Left cardiac atrium (tissue), 4 donors: ENCODE measurements at places on chromosomes 5 and 9. TPM values are rescaled to one million over a fixed set of nuclear protein-coding genes. Genes with fewer than 3 reads are reported as not detected.

DNA sequence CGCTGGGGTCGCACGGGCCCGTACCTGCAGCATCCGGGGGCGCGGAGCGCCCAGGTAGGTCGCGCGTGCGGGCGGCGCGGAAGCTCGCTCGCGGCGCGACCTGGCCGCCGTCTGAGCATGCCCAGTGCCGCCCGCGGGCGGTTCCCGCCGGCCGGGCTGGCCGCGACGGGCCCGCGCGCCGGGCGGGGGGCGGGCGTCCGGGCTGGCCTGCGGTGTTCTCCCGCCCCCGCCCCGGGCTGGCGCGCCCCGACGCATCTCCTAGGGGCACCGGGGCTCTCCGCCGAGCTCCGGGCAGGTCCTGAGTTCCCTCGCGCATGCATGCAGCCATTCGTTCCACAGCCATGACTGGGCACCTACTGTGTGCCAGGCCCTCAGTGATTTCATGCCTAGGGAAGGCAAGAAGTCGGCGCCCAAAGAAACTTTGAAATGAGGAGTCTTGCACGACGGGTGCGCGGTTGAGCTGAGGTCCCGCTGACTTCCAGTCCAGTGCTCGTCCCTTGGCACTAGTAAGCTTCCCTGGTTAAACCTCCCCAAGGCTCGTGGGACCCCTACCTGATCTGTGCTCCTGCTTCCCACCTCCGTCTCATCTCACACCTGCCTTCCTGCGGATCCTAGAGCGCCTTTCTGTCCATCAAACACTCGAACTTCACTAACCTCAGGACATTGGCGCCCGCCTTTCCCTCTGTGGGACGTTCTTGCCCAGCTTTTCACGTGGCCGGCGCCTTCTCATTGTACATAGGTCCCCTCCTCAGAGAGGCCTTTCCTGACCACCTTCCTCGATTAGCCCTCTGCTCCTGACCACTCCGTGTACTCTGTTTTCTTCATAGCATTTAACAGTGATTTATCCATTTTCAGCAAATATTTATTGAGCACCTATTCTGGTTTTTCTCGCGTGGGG is at the start of gene PTPN3:
Gene PTPN3 (minus strand): TSS at position 113 of the 898 bp plus-strand sequence. CDS start 34,873 bp downstream, outside the sequence.
- DNase-seq = peak; percentile 39

- DNase-seq = no peak
Measured at GRCh38 chr9:117821954-117822353, 117.8 kb downstream of the TLR4 start.

DNA sequence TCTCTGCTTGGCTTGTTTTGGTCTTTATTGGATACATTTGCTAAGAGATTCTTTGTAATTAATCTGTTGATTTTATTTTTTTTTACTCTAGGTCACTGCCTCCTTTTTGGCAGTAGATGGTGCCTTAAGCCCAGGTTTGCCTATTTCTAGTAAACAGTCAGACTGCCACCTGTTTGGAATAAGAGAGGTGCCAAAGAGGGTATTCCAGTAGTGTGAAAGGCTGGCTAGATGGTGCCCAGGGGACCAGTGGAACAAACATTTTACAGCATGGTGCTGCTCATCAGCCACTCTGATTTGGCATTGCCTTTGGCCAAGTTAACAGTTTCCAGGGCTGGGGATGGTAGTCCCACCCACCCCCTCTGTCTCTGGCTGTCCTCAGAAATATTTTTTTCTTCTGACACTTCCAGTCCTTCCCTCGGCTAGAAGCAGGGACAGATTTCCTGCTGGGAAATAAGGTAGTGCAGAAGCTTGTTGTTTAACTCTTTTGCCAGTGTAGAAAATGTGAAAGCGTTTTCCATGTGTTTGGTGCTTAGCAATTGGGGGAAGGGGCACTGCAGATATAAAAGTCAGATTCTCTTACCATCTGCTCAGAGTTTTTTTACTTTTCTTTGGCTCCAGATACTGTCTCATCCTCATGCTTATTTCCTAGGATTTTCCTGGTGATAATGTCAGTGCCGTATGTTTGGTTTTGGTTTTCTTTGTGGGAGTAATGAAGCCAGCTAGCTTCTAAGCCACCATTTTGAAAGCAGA is 36.6 kb upstream of the FBXL7 start:
- no peak for DNase-seq

DNA sequence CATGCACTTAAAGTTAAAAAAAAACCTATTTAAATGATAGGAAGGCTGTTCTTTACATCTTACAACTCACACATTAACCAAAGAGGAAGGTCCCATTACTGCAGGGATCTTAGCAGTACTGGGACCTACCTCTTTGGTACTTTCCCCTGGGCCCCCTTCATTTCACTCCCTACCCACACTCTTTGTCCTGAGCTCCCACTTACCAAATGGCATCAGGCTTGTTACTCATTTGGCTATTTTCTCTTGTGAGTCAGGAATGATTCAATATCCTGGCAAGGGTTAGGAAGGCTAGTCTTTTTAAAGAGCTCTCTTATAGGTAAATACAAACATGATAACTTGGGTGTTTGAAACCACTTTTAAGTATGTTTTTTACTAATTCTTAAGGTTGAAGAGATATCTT is 117.4 kb upstream of the ELL2 start:
- no peak for DNase-seq

DNA sequence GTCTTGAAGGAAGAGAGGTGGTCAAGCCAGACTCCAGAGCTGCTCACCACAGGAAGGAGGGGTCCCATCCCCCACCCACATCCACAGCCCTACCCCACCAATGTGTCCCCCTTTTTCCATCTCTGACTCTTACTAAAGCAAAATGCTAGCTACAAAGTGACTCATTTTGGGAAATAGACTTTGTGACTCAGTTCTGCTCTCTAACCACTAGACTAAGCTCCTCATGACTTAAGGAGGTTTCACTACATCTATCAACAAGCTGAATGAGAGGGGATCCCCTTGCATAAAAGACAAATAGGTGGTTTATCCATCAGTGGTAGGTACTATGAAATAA is 35.1 kb upstream of the ADRB2 start:
- no peak for DNase-seq

DNA sequence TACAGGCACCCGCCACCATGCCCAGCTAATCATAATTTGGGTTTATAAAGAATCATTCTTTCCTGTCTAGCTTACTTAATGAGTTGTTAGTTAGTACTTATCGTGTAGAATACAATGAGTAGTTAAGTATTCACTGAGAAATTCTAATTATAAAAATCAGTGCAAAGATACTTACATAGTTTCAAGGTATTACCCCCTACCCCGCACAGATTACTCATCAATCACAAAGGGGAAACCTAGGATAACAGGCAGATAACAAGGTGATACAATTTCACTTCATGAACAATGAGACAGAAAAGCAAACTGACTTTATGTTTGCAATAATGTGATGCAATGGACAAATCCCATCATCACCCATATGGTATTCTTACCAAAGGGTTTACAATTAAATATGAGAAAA is 109.6 kb downstream of the FAM174A start:
- no peak for DNase-seq

DNA sequence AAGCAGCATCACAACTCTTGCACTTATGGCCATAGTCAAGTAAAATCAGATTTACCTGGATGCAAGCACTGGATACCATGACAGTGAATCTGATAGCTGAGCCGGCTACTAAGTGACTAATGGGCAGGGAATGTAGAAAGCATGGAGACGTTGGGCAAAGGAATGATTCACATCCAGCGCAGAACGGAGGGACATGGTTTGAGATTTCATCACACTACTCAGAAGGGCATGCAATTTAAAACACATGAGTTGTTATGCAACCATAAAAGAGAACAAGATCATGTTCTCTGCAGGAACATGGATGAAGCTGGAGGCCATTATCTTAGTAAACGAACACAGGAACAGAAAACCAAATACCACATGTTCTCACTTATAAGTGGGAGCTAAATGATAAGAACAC is 169.1 kb upstream of the PIK3R1 start:
- DNase-seq = no peak

DNA sequence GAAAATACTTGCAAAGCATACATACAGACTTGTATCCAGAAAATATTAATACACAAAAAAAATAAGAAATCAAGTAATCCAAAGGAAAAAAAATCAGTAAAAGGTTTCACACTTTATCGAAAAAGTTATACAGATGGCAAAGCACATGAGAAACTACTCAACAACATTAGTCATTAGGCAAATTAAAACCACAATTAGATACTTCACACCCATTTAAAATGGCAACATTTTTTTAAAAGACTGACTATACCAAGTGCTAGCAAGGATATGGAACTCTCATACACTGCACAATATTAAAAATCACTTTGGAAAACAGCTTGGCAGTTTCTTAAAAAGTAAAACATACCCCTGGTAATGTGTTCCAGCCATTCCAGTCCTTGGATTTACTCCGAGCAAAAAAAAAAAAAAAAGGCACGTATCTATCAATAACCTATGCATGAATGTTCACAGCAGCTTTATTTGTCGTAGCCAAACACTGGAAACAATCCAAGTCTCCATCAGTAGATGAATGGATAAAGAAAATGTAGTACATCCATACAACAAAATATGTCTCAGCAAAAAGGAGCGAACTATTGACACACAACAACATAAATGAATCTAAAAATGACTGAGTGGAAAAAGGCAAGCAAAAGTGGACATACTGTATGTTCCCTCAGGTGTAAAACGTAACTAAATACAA is 66.0 kb downstream of the GNAQ start:
- no peak for DNase-seq

Gene C7
- total RNA-seq = 582 TPM

Gene HTR4
- total RNA-seq = 8.8 TPM

Gene OR1Q1
- not detected for total RNA-seq
